ENCODE measurements at places on chromosomes 1 and 21. TPM values are rescaled to one million over a fixed set of nuclear protein-coding genes. Genes with fewer than 3 reads are reported as not detected.

Gene CYP4X1
- total RNA-seq = not detected

Gene WNT3A
- not detected for total RNA-seq

Gene PLA2G2C
- total RNA-seq = not detected

Gene CRYAA
- not detected for total RNA-seq

Gene HSF2BP
- 0.90 TPM for total RNA-seq

Gene PTGER3
- under 0.01 TPM for total RNA-seq

DNA sequence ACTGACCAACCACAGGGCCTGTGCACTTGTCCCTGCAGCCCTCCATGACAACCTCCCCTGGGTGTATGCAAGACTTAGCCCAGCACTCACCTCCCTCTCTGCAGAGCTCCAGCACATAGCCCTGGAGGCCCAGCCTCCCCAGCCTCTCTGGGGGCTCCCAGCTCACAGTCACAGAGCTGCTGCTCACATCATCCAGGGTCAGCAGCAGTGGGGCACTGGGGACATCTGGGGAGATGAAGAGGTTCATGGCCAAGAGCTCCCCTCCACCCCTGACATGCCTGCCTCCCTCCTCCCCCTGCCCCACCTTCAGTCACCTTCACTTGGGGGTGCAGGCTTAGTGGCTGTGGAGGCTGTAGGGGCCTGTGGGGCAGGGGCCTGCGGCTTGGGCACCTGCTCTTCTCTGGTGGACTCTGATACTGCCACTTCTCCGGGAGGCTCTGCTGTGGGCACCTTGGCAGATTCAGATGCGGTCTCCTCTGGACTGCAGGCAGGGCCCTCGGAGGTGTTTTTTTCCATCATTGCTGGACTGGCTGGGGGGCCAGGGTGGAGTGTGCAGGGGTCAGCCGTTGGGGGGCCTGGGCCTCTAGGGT, at the start of gene MYBPH:
TSS of gene MYBPH (minus strand) at position 590 of the 590 bp plus-strand sequence. CDS start at position 519, 71 bp downstream.
- no peak for DNase-seq

DNA sequence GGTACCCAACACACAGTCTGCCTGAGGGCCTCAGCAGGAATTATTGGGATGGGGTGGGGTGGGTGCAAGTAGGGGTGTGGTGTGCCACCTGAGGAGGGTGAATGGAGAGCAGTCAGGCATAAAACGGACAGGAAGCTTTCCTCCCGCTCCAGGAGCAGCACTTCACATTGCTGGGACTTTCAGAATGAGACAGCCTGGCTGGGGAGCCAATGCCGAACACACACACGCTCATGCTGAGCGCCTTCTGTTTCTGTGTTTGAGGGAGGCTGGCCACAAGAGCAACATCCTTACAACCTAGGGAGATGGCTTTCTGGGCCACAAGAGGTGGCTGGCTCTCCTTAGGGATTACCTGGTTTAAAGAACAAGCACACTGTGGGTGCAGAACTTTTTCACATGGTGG, 98.0 kb downstream of the LAMC2 start:
- DNase-seq = no peak

DNA sequence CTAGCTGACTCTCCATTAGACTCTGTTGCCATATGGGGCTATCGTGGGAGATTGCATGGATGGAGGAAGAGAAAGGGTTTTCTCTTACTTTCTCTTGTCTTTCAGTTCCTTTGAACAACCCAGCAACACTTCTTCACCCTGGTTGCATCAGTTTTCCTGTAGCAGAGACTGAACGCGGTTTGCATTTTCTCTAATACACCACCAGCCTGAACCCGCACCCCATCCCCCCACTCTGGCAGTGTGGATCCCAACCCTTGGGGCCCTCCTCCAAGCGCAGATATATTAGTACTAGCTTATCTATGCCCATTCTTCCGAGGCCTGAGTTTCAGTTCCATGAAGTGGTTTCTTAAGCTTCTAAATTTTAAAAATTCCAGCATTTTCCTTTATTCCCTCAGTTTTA, 12.6 kb downstream of the DR1 start:
- DNase-seq = no peak

DNA sequence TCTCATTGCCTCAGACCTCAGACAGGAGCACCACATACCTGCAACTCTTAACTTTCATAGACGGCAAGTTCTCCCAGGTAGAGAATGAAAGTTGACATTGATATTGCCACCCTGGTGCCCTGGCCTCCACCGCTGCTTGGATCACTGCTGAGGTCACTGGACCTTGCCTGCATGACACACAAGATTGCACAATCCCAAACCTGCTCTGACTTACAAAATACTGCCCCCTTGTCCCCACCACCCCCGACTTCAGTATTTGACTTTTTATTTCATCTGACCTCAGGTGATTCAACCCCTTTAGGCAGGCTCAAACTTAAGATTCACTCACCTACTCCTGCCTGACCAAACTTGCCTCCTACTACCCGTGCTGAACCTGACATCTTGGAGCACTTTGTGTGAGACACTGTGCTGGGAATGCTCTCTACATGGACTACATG, 43.1 kb upstream of the S1PR1 start:
- DNase-seq = no peak

- DNase-seq = no peak
These were observed 56.2 kb upstream of the EPS8L3 start for GRCh38 chr1:109819906-109820305.

DNA sequence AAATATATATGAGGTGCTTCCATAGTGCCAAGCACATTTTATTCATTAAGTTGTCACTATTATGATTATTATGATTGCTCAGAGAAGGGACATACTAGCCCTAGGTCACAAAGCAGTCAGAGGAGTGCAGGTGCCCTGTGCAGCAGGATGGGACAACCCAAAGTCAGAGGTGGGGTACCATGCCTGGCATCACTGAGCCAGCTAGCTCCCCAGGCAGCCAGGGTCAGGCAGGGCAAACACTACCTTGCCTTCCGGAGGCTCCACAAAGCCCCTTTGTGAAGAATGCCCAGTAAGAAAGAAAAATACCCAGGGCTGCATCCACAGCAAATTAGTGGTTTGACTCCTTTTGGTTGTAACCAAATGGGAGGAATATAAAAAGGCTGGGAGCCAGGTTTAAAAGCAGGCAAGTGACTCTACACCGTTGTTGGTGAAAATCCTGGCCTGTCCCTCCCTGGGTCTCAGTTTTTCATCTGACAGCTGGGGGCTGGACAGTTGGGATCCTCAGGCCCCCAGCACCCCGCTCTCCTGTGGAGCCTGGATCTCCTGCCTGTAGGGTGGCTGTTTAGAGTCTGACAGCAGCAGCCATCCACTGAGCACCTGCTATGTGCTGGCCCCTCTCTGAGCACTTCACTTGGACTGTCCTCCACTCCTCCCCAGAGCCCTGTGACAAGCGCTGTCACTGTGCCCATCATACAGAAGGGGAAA, 98.8 kb downstream of the GLIS1 start:
- DNase-seq = no peak

- DNase-seq = no peak
These were observed 77.9 kb downstream of the WDR3 start for GRCh38 chr1:118007391-118007790.

- DNase-seq = no peak
These were observed 239.0 kb downstream of the SDCCAG8 start for GRCh38 chr1:243494741-243495431.

- DNase-seq = no peak
These were observed 3.8 kb downstream of the CACYBP start for GRCh38 chr1:175003521-175003920.

- DNase-seq = no peak
These were observed 44.4 kb upstream of the HAO2 start for GRCh38 chr1:119324198-119324597.

DNA sequence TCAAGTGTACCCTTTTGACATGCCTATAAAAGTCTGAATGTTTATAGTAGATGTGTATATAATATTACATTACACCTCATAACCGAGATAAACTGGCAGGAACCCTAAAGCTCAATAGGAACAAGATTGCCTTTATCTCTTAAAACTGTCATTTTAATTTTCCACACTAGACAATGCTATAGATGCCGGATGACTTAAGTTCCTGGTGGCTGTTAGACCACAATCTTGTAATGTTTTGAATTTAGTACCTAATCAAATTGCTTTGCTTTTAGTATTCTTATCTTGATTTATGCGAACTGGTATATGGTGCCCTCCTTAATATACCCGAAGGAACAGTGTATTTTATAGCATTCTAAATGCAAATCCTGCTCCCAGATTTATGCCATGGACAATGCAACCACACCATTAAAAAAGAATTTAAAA, 1397.0 kb upstream of the ADGRL4 start:
- DNase-seq = no peak

- peak; percentile 39 for DNase-seq
These were observed 619 bp downstream of the BCL9 start for GRCh38 chr1:147541672-147542568.

Measured in IMR-90 (cell line).